ENCODE measurements at places on chromosomes 13 and 19.

DNA sequence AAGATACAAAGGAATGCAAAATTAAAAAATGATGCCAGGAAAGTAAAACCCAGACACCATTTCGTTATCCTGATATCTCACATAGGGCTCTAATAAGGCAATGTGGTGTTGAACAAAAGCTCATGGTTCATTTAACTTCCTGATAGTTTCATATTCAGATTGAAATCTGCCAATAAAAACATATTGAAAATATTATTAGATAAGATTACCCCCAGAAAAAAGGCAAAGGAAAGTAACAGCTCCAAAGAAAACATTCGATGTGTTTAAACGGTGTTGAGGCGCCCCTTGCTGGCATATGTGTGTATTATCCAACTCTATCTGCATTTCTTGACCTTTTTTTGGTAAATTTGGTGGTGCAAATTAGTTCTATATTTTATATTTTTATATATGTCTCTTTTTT lies 75.9 kb downstream of the ESD start:
- DNase-seq = no peak

DNA sequence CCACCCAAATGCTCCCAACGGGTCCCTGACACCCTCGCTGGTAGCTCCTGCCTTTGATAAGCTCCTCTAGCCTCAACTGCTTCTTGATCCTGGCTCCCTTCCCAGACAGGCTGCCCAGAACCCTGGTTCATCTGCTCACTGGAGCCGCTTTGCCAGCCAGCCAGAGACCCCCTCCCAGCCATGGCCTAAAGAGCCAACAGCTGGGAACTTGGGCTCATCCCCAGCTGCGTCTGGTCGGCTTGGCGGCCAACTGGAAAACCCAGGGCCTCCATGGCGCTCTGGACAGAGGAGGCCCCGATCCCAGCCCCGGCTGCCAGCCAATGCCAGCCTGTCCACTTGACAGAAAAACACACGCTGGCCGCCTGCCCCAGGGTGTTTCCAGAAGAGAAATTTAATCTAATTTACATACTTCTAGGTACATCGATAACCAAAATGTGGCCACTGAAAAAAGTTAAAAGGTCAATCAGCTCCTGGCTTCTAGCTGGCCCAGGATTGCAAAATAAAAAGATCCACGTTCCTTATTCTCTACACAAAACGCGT lies 3.0 kb upstream of the AKAP8L start:
- no peak for DNase-seq

DNA sequence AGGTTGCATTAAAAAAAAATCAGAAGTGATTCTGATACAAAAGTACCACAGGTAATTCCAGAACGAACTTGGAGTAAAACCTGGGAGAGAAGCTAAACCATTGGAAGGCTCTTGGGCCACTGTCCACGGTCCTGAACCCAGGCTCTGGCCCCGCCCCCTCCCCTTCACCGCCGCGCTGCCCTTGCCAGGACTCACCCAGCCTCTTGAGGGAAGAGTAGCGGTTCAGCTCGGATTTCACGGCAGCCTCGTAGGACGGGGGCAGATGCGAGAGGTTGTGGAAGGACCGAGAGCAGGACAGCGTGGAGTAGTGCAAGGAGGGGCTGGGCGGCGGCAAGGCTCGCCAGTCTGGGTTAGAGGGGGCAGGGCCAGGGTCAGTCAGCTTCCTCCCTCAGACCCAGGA lies 5.7 kb downstream of the SHISA7 start:
- no peak for DNase-seq

DNA sequence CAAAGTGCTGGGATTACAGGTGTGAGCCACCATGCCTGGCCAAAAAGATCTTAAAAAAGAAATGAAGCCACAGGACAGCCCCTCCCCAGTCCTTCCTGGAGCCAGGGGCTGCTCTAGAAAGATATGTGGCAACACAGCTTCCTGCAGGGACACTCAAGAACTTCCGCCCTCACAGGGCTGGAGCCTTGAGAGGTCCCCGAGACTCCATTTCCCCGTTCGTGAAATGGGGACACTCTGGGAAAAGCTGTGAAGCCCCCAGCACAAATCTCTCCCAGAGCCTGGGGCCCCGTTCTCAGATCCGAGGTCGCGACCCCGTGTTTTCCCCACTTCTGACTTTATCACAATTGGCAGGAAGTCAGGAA lies 2.5 kb upstream of the GPX4 start:
- DNase-seq = no peak

- DNase-seq = no peak
These were observed 49.9 kb upstream of the MEDAG start for GRCh38 chr13:30856005-30856790.

DNA sequence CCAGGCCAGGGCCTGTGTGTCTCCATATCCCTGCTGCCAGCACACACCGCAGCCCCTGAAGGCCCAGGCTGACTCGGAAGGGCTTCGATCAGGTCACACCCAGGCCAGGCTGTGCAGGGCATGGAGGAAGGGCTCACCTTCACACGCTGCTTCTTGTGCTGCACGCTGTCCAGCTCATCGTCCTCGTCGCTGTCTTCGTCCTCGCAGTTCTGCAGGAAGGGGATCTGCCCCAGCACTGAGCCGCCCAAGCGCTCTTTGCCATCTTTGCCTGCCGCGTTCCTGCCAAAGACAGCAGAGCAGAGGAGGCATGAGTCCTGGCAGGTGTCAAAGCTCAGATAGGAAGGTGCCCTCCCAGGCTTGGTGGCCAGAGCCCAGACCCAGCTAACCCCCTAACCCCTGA lies 13.7 kb upstream of the PRKD2 start:
- no peak for DNase-seq

DNA sequence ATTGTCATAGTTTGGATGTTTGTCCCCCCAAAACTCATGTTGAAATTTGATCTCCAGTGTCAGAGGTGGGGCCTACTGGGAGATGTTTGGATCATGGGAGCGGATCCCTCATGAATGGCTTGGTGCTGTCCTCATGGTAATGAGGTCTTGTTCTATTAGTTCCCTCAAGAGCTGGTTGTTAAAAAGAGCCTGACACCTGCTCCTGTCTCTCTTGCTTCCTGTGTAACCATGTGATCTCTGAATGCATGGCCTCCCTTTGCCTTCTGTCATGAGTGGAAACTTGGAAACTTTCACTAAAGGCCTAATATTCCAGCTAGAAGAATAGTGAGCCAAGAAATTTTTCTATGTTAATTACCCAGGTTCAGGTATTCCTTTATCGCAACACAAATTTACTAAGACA lies 311.4 kb upstream of the ATXN8OS start:
- no peak for DNase-seq

- no peak for DNase-seq
These were observed 6.4 kb upstream of the CDKN2D start for GRCh38 chr19:10575011-10575716.

DNA sequence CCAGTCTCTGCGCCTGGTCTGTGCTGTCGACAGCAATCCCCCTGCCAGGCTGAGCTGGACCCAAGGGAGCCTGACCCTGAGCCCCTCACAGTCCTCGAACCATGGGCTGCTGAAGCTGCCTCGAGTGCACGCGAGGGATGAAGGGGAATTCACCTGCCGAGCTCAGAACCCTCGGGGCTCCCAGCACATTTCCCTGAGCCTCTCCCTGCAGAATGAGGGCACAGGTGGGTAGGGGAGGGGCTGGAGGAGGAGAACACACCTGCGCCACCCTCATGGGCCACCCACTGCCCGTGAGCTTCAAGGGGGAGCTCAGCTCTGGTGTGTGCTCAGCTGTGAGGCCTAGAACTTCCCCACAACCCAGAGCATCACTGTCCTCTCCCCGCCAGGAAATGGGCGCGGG lies 38.6 kb upstream of the CD33 start:
- DNase-seq = no peak

GRCh38 chr13:60645676-60646075 lies 248.7 kb downstream of the TDRD3 start:
- no peak for DNase-seq

DNA sequence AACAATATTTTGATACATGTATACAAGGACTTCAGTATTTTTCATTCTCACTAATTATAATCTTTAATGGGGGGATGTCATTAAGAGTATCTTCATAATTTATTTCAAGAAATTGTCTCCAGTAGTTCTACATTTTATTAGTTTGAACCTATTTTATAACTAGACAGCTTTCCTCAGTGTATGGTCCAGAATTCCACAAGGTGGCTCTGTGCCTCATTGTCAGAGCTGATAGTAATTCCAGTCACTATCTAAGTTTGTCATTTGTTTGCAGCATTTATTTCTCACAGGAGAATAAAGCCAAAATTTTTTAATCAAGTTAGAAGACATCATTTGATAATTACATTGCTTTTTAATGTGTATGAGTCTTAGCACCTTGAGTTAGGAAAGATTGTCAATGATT lies 1633.0 kb upstream of the PCDH20 start:
- DNase-seq = no peak

DNA sequence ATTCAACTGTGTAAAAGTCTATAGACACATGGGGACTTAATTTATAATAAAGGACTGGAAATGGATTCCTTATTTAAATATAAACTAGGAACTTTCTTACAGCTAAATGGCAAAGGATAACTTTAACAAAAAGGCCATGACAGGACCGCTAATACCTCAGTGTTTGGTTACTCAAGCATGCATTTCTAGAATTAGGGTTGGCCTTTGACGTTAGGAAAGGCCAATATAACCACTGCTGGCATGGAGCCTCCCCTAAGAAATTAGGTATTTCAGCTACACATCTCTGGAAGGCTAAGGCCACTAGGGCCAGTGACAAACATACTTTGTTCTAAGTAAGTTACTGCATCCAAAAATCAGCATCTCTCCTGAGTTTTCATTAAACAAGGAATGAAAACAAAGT lies 9.3 kb downstream of the PEG3 start:
- no peak for DNase-seq

GRCh38 chr13:41267106-41267505 lies 3.7 kb upstream of the MTRF1 start:
- no peak for DNase-seq

GRCh38 chr19:3186160-3186688 lies 494 bp downstream of the NCLN start:
- DNase-seq = no peak

DNA sequence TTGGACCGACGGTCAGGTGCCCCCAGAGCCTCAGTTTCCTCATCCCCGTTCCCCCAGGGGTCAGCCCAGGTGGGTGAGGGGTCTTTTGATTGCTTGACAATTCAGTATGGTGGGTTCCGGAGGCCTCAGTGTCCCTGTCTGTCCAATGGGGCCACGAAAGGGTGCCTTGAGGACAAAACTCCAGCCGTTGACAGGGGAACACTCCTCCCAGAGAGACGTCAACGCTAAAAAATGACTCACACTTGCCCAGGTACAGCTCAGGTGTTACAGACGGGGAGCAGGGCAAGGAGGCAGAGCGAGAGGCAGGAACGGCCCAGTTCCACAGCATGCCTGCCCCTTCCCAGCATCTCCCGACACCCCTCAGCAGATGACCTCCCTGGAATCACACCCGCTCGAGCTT lies 1.8 kb downstream of the TNFAIP8L1 start:
- DNase-seq = no peak

GRCh38 chr19:12841094-12841493 lies 2.8 kb downstream of the MAST1 start:
- DNase-seq = no peak

DNA sequence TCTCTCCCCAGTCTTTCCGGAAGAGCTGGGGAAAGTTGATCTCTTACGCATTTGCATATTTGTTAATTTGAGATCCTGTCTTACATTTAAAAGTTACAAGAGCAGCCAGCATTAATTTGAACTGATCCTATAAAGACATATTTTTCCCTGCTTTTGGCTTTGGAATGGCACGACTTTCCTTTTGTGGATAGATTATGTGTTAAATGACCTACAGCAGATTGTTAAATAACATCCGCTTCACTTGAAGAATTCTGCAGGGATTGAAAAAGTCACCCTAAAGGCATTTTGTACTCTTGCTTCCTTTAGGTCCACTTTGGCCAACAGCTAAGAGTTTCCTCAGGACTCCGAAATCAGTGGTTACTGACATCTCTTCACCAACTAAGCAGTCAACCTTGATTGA lies 334.0 kb downstream of the TBC1D4 start:
- no peak for DNase-seq

DNA sequence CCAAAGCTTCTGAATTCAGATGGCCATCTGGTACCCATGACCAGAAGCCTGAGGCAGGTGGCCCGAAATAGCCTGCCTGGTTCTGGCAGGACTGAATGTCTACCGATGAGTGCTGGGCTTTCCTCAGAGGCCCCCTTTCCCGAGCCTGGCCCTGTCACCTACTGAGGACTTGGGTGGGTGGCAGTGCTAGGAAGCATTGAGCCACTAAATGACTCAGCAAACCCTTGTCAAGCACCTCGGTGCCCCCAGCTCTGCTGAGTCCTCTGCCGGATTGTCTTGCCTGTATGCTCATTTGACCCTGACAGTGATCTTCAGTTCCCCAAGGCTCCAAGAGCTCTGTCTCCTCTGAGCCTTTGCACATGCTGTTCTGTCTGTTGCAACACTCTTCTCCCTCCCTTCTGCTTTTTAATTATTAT lies 17.9 kb downstream of the PPP1R37 start:
- no peak for DNase-seq

DNA sequence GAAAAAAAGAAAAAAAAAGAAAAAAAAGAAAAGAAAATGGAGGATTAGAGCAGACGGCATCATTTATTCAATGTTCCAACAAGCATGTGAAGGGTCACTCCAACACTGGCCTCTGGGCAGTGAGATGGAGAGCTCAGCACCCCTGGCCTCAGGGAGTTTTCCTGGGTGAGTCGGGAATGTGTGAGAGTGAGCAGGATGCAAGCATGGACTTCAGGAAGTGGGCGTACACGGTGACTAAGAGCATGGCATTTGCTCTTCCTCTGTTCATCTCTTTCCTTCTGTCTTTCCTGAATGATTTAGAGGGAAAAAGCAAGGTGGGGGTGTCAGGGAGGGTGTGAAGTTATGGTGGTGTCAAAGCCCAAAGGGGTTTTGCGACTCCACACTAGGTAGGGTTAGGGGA lies 682 bp upstream of the CABP5 start:
- DNase-seq = no peak

DNA sequence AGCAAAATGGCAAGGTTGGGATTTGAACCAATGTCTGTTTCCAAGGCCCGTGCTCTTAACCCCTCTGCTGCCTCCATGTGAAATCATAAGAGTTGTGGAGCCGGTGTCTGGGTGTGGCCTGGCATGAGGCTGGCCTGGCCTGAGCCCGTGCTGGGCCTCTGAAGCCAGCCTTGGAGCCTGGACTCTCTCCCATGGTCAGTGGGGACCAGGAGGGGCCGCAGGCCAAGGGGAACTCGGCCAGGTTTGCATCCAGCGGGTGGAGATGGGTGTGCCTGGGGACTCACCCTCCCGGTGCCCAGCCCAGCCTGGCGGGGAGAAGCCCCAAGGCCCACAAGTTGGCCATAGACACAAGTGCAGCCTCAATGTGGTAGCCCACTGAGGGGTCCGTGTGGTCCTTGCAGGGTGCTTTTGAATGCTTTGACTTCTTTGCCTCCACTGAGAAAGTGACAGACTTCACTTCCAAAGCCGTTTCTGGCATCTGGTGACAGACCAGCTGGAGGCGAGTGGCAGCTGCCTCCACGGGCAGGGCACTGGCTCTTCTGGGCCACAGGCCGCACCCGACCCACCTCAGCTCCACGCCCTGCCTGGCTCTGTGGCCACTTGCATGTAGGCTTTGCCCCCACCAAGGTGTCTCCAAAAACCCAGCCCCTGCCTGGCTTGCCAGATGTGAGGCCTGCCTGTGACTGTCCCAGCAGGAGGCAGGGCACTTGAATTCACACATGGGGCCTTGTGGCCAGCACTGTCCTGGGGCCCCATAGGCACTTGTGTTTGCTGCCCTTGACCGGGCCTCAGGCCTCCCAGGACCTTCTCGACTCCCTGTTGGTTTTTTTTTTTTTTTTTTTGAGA lies 26.2 kb upstream of the NCCRP1 start:
- no peak for DNase-seq
